Omental fat pad (tissue), 4 donors: ENCODE measurements at places on chromosomes 1 and 21. TPM values are rescaled to one million over a fixed set of nuclear protein-coding genes. Genes with fewer than 3 reads are reported as not detected.

DNA sequence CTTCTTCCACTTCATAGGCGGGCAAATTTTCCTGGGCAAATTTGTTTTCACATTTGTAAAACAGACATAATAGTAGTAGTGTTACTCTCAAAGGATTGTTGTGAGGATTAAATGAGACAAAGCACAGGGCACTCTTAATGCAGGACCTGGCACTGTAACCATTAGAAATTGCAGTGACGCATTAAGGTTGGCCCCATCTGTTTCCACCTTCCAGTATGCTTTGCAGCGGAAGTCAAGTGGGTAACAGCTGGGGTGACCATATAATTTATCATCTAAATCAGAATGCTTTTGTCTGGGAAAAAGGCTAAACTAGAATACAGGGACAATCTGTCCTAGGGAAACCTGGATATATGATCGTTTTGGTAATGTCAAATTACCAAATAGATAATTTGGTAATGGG, 132.5 kb upstream of the CACHD1 start:
- DNase-seq = no peak

GRCh38 chr1:76725864-76726619, 141.2 kb upstream of the ST6GALNAC5 start:
- DNase-seq = no peak

GRCh38 chr1:17425806-17426600, 13.5 kb downstream of the RCC2 start:
- DNase-seq = no peak

DNA sequence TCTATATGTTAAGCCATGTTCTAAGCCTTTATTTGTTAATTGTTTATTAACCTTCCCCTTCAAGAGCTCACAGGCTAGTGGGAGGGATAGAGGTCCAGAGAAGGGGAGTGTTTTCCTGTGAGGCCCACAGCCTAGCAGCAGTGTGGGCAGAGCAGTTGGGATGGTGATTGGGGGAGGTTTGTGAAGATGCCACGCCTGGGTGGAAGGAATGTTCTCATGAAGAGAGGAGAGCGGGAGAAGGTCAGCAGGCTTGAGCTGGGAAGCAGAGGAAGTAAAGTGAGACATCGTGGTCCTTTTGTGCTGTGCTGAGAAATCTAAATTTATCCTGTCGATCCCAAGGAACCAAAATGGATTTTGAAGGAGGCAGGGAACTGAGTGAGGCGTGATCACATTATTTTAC, 42.6 kb downstream of the TRAPPC10 start:
- no peak for DNase-seq

- DNase-seq = no peak
Measured at GRCh38 chr1:24796524-24796923, 51.3 kb downstream of the CLIC4 start.

DNA sequence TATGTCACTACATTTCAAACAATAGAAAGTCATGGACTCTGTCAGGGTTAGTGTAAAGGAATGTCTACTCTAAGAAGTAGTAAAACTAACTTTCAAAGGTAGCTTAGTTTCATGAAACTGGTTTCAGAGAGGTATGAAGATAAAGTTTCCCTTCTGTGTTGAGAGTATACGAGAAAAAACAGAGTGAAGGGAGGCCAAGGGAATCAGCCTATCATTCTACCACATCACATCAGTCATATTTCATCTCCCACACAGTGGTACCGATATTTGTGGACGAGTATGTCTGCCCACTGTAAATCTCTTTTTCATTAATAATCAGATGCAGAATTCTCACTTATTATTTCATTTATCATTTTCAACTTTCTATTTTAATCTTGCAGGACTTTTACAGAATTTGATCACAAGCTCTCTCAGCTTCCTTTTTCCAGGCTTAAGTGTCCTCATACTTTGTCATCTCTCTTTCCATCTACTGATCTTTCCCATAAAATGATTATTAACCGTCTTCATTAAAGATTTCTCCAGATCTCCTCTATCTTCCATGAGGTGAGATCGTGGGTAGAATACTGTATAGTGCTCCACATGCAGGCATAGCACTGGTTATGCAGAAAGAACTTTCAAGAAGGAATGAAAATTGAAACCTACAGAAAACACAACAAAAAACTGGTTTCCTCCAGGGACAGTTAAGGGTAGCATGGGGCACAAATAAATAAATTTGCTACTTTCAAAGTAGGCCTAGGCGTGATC, 11.5 kb upstream of the IFI16 start:
- DNase-seq = no peak

GRCh38 chr21:45050797-45051489, 23.4 kb upstream of the ADARB1 start:
- no peak for DNase-seq

DNA sequence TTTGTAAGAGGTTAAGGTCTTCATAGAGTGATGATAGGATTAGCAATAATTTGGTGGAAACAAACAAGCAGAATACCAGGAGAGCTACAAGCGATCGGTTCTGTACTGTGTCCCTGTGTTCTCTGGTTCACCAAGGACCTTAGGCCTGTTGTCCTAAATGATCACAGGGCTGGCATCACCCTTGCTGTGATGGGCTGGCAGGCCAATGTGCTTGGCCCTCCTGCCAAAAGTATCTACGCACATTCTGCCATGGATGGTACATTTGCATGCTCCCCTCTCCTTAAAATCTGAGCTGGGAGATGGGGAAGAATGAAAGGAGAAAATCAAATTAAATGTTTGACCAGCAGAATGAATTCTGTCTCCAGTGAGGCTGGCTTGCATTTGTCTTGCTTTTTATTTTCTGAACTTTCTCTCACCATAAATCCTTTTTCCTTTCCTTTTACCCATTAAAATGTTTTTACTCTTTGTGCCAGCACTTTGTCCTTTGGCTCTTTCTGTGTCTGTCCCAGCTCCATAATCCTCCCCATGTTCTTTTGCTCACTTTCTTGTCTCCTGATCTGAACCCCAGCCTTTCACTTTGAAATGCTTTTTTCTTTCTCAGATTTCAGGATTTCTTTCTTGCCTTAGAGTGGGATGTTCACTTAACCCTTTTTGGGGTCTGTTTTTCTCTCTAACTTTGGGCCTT, 51.7 kb downstream of the PBX1 start:
- no peak for DNase-seq

- no peak for DNase-seq
Measured at GRCh38 chr21:22855581-22855980, 1857.4 kb downstream of the NCAM2 start.

- no peak for DNase-seq
Measured at GRCh38 chr1:180925471-180926051, 12.9 kb downstream of the KIAA1614 start.

GRCh38 chr1:53112271-53112774, 30.1 kb downstream of the SLC1A7 start:
- no peak for DNase-seq

- DNase-seq = no peak
Measured at GRCh38 chr1:81032973-81033425, 767.7 kb upstream of the ADGRL2 start.

DNA sequence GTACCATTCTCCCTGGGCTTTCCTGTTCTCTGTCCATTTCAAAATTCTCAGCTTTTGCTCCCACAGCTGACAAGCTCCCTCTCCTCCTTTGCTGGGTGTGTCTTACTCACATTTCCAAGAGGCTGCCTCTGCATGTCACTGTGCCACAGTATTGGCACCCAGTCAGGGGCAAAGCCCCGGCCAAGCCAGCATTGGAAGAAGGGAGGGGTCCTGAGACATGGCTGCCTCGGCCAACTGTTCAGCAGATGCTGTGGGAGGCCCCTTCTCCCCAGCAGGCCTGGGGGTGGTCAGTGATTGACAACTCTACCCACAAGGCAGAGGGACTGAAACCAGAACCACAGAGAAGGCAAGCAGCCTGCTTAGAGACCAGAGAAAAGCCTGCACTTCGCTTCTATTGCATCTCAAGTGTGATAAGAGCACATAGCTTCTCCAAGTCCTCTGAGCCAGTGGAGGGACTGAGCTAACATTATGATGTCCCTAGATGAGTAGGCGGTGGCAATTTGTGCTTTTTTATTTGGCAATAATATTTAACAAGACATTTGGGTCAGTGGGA, 294.1 kb downstream of the SIPA1L2 start:
- DNase-seq = no peak

GRCh38 chr21:40546647-40547046, 300.3 kb downstream of the DSCAM start:
- DNase-seq = no peak

DNA sequence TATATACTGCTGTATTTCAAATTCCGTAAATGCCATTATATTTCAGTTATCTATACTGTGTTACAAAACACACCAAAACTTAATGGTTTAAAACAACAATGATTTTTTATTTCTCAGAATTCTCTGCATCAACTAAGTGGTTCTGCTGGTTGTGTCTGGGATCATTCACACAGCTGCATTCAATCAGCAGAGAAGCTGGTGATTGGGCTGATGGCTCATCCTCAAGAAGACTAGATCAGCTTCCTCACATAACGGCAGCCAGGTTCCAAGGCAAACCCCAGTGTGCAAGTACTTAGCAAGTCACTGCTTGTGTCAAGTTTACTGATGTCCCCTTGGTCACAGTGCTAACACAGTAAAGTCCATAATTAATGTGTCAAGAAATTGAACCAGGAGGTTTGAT, 86.3 kb upstream of the VANGL1 start:
- no peak for DNase-seq

GRCh38 chr21:46031484-46031883, 49.9 kb downstream of the COL6A1 start:
- DNase-seq = no peak

DNA sequence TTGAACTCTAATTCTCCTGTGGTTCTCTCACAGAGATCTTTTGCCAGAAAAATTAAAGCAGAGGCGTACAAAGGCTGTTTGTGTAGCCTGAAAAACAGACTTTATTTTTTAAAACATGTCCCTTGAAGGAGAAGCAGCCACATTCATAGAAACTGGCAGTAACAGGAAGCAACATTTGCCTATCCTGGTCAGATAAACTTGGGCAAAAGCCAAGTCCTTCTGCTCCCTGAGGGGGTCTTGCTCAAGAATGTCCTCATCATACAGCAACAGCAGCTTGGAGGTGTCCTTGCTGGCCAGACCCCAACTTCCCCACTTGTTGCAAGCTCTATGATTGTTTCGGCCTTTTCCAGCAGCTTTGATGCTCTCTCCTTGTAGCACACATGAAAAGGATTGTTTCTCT, 36.3 kb downstream of the MSTO1 start:
- no peak for DNase-seq

DNA sequence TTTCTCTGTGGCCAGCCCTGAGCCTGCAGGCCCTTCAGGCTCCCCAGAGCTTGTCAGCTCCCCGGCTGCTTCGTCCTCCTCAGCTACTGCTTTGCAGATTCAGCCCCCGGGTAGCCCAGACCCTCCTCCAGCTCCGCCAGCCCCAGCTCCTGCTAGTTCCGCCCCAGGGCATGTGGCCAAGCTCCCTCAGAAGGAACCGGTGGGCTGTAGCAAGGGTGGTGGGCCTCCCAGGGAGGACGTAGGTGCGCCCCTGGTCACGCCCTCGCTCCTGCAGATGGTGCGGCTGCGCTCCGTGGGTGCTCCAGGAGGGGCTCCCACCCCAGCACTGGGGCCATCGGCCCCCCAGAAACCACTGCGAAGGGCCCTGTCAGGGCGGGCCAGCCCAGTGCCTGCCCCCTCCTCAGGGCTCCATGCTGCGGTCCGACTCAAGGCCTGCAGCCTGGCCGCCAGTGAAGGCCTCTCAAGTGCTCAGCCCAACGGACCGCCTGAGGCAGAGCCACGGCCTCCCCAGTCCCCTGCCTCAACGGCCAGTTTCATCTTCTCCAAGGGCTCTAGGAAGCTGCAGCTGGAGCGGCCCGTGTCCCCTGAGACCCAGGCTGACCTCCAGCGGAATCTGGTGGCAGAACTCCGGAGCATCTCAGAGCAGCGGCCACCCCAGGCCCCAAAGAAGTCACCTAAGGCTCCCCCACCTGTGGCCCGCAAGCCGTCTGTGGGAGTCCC, 45.4 kb downstream of the YARS1 start:
- DNase-seq = no peak

DNA sequence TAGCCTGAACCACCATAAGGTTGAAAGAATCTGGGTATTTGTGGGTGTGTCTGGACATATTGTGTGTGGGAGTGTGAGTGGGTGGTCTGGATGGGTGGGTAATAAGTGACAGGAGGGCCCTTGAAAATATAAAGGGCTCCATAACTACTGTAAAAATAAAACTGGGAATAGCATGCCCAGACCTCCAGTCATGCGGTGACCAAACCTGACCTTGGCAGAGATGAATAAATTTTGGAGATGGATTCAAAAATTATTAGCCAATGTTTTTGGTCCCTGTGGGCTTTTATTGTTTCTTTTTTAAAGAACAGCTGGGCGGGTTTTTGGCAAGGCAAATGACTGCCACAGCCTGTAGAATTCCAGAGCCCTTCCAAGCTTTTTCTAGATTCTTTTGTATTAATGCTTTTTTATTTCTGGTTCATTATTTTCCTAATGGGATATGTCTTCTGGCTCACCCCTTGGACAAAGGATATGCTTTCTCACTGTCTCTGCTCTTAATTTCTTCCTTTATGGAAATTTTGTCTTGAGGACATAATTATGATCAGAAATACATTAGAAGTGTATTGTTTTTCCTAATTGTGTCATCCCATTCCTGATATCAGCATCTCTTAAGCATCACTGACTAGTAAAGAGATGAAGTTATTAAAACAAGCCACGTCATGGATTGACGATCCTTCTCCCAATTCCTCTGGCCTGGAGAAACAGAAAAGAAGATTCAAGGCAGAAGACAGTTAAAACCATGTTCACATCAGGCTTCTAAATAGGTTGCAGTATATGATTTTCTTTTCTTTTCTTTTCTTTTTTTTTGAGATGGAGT, 69.5 kb downstream of the NTMT2 start:
- no peak for DNase-seq

- DNase-seq = peak; percentile 32
Measured at GRCh38 chr1:95116580-95117206, 462 bp upstream of the TLCD4 start.

TNFRSF4 gene
- total RNA-seq = 10.7 TPM

STYXL2 gene
- total RNA-seq = 0.25 TPM

CCDC190 gene
- not detected for total RNA-seq

SLC1A7 gene
- total RNA-seq = 0.48 TPM

ADSS2 gene
- 41.4 TPM for total RNA-seq

RAVER2 gene
- total RNA-seq = 10.4 TPM

PDC gene
- total RNA-seq = not detected

LRRIQ3 gene
- total RNA-seq = 1.4 TPM

CA14 gene
- total RNA-seq = not detected

OR2M3 gene
- not detected for total RNA-seq

FAM151A gene
- 0.72 TPM for total RNA-seq

EEIG2 gene
- 19.2 TPM for total RNA-seq

FAM72A gene
- total RNA-seq = 5.3 TPM

DDAH1 gene
- total RNA-seq = 15.4 TPM
